ENCODE measurements at places on chromosomes 13 and 19.

- DNase-seq = no peak
These were observed 438.7 kb upstream of the ARGLU1 start for GRCh38 chr13:107006661-107007060.

GRCh38 chr13:58843567-58843966 lies 1212.0 kb downstream of the PCDH17 start:
- DNase-seq = no peak

DNA sequence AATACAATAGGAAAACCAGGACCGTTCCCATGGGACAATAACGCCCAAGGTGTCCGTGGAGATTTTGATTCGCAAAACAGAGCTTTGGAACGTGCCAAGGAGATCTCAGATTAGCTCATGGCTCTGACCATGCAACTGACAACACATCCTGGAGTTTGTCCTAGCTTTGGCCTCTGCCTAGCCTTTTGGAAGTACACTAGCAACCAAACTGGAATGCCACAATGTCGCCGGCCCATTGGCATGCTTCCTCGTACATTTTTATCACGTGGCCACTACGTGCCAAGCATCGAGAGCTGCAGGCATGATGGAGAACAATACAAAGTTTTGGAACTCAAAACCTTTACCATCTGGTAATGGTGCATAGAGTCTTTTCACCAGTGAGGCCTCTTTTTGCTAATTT lies 256.5 kb downstream of the DCLK1 start:
- DNase-seq = no peak

- DNase-seq = no peak
These were observed 150.6 kb downstream of the KCTD12 start for GRCh38 chr13:76735641-76736040.

DNA sequence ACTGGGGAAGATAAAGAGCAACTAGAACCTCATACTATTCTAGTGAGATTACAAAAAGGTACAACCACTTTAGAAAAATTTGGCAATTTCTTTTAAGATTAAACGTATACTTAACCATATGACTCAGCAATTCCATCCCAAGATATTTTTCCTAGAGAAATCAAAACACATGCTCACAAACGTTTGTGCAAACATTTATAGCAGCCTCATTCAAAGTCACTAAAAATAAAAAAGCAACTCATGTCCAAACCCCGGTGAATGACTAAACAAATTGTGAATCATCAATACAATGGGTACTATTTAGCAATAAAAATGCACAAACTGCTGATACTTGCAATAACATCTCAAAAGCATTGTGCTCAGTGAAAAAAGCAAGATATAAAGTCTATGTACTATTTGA lies 121.5 kb downstream of the FRY start:
- no peak for DNase-seq
